ENCODE measurements at places on chromosomes 12 and 14.

GRCh38 chr12:87363497-87364084 is 665.6 kb downstream of the C12orf50 start:
- no peak for DNase-seq

DNA sequence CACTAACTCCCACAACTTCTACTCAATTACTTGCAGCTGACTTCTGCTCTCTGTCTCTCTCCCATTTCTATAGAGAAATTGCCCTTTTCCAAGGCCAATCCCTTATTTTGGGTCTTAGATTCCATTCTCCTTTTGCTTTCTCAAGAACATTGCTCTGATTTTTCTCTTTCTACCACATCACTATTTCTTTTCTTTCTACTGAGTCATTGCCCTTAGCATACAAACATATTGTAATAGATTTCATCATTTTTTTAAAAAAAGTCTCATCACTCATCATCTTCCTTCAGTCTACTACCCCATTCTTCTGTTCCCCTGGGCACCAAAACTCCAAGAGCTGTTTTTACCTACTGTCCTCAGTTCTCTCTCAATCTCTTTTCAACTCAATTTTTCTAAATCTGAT is 4.4 kb upstream of the KCNA1 start:
- no peak for DNase-seq

DNA sequence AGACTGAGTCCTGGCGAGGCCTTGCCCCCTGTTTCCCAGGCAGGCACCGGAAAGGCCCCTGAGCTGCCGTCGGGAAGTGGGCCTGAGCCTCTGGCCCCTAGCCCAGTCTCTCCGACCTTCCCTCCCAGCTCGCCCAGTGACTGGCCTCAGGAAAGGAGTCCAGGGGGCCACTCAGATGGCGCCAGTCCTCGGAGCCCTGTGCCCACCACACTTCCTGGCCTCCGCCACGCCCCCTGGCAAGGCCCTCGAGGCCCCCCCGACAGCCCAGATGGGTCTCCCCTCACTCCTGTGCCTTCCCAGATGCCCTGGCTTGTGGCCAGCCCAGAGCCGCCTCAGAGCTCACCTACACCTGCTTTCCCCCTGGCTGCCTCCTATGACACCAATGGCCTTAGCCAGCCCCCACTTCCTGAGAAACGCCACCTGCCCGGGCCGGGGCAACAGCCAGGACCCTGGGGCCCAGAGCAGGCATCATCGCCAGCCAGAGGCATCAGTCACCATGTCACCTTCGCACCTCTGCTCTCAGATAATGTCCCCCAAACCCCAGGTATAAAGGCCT is 10.9 kb downstream of the TNS2 start:
- DNase-seq, result no peak

DNA sequence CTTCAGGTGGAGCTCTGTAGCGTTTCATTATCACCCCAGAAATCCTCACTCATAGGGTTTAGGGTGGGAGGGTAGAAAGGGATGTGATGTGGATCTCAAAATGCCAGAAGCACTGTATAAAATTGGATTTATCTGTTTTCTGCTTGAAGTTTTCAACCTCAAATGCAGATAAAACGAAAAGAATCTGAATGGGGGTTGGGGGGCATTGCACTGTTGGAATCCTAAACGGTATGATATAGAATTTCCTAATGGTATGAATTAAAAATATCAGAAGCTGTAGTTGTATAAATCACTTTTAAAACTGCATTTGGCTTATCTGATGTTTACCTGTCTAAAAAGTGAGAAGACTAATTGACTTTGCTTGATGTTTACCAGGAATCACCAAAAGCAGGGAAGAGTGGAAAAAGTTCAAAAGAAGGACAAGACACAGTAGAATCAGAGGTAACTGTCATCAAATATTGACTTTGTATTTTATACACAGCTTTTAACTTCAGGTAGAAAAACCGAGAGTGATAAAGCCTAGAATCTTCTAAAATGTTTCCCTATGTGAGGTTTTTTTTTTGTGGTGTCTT is 1.1 kb downstream of the PPP2R5C start:
- DNase-seq, result no peak

DNA sequence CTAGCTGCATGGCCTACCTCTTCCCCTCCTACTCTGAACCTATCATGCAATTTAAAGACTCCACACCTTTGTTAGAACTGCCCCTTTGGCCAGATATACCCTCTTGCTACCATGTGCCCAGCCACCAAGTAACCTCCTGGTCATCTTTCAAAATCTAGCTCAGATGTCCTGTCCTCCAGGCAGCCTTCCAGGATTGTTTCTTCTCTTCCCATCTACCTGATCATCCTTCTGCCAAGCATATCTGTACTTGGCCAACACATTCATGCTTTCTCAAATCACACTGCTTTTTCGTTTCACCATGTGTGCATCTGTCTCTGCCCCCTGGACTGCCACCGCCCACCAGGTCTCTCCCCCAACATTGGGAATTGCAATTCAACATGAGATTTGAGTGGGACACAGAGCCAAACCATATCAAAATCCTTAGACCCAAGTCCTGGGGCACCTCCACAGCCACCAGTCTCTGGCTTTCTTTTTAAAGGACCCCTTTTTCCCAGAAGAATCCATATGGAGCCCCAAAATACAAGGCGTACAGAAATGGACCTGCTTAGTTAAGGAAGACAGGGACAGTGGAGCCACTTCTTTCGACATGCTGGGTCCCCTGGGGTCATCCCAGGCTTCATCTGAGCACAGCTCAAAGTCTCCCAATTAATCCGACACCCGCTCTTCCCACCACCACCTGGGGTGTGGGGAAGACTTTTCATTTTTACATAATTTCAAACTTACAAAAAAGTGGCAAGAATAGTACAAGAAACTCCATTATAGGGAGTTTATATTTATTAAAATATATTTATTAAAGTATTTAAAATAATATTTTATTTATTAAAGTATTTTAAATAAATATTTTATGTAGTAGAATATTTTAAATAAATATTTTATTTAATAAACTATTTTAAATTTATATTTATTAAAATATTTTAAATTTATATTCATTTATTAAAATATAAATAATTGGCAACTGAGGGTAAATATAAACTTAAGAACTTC is 7.9 kb upstream of the CMKLR1 start:
- DNase-seq, result no peak

GRCh38 chr14:70838076-70838475 is 28.8 kb upstream of the MAP3K9 start:
- DNase-seq, result no peak

- no peak for DNase-seq
Observed at GRCh38 chr12:92582893-92583292, 119.9 kb upstream of the PLEKHG7 start.

- no peak for DNase-seq
Observed at GRCh38 chr12:117885211-117885610, 83.6 kb downstream of the KSR2 start.

GRCh38 chr12:80472236-80472635 is 28.2 kb downstream of the PTPRQ start:
- no peak for DNase-seq

DNA sequence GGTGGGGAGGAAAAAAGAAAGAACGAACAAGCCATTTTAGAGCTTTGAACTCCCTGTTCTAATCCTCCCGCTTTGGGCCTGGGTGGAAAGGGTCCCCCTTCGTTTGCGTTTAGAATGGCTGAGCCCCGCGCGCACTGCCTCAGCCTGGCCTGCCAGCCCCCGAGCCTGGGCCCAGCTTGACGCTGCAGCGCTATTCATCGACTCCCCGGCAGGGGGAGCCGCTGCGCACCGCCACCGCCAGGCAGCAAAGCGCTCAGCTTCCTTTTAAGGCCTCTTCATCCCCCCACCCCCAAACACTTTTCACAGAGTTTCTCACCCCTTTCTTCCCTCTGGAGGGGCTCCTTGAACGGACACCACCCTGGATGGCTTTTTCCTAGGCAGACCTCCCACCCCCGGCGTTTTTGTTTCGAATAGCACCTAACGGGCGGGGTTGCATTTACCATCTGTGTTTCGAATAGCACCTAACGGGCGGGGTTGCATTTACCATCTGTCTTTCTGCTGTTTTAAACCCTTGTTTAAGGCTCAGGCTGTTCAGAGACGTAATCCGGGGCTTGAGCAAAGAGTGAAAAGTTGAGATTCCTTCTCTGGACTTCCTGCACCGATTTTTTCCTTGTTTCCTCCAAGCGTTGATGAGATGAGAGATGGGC is 56.4 kb upstream of the PIWIL1 start:
- DNase-seq, result no peak

GRCh38 chr12:124609041-124609989 is 41.9 kb upstream of the NCOR2 start:
- DNase-seq, result peak; percentile 63

DNA sequence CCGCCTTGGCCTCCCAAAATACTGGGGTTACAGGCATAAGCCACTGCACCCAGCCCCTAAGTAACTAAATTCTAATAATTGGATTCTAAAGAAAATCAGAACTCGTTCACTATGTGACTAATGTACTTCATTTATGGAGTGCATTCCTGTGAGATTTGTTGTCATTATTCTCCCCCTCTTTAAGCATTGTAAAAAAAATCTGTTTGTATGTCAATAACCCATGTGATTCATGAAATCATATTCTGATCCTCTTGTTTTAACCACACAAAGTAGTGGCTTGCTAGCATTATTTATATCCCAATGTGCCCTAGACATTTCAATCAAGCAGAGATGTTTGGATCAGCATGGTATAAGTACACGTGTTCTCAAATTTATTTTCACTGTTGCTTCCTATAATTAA is 78.2 kb upstream of the OSBPL8 start:
- no peak for DNase-seq

DNA sequence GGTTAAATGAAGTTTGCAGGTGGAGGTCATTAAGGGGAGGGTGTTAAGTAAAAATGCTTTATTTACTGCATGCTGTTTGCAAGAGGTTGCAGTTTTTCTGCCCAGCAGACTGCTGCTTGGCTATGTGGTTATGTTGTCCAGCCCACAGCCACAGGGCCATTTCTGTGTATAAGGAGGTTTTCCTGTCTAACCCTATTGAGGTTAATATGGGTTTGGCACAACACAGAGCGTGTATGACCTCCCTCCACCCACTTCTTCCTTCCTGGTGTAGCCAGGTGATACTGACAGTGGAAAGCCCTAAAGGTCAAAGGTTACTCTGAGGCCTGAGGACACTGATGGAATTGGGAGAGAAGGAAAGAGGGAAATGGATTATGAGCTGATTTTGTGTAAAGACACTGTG is 253.7 kb upstream of the PWP1 start:
- no peak for DNase-seq

GRCh38 chr14:96805956-96806355 is 8.8 kb downstream of the VRK1 start:
- DNase-seq, result no peak

DNA sequence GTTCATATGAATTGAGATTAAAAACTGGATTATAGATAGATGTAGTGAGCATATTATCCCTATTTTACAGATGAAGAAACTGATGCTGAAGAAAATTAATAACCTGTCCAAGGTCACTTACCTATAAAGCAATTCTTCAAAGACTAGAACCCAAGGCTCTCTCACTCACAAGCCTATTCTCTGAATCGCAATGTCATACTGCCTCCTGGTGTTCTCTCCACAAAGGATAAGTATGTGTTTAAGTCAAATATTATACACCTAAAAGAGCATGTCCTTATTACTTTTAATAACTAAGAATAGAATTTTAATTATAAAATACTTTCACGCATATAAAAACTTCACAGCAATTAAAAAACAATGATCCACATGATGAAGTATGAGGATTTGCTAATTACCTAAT is 721.3 kb upstream of the USP15 start:
- no peak for DNase-seq

DNA sequence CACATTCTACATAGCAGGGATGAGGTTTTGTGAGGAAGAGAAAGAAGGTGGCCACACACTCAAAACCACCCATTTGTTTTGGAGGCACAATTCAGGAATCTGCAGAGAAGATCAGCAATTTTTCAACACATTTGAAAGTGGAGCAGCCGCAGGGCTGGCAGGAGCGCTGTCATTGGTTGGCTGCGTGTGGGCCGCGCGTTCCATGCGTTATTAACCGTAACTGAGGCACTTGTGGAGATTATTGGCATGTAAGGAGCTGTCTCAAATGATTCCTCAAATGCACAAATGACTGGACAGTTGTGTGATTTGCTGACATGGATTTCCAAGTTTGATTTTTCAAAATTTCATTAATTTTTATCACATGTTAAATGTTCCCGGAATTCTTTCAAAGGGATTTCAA is 318.5 kb downstream of the TMEM132D start:
- DNase-seq, result no peak

DNA sequence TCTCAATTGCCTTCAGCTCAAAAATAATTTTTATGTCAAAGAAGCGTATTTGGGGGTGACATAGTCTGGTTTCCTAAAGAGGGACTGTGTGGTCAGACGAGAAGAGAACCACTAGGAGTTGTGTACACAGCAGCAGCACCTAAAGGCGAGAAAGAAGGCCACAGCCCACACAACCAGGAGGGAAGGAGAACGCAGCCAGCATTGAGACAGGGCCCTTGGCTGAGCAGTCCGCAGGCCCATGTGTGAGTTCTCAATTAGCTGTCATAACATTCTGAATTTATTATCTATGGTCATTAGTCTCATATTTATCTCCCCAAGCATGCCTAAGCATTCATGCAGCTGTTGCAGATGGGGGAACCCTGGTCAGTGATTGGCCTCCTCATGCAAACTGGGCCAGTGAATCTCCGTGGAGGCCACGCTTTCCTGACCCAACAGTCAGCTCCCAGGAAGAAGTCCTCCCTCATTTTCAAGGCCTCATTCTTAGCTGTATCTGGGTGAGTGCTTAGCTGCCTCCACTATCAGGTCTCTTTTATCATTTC is 81.2 kb upstream of the ATF7IP start:
- no peak for DNase-seq

- no peak for DNase-seq
Observed at GRCh38 chr12:59252731-59253130, 332.4 kb upstream of the LRIG3 start.

DNA sequence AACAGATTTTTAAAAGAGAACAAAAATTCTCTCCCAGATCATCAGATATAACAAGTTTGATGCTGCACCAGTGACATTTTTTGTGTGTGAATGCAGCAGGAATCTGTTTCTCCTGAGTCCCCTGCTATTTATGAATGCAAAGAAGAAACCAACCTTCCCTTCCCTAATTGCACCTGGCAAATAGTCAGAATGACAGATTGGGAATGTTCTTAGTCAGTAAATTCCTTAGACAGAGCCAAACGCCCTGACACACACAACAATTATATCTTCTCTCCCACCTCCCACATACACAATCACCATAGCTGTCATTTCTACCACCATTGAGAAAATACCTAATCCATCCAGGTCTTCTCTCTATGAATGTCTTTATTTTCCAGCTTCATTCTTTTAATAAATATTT is 174.4 kb downstream of the ALG10B start:
- DNase-seq, result no peak

GRCh38 chr14:101616202-101616601 is 54.9 kb downstream of the DIO3 start:
- DNase-seq, result no peak
